ENCODE measurements at places on chromosomes 1 and 21.

GRCh38 chr1:28113242-28113572 lies 24.8 kb upstream of the EYA3 start:
- no peak overlapping the region for H3K27ac ChIP-seq
- H3K4me3 ChIP-seq = no peak overlapping the region
- no peaks in the 10 kb centered on the region for H3K36me3 ChIP-seq
- no peak for DNase-seq
- peaks cover 2% of the 10 kb centered on the region for H3K27me3 ChIP-seq
- H3K4me1 ChIP-seq = no peaks in the 10 kb centered on the region

- H3K4me1 ChIP-seq = peaks cover 11% of the 10 kb centered on the region
- no peak overlapping the region for H3K4me3 ChIP-seq
- no peaks in the 10 kb centered on the region for H3K36me3 ChIP-seq
- DNase-seq = no peak
These were observed 6.2 kb upstream of the MAPKAPK2 start for GRCh38 chr1:206678490-206678889.

GRCh38 chr1:43034195-43034658 lies 75.6 kb upstream of the SLC2A1 start:
- no peaks in the 10 kb centered on the region for H3K27me3 ChIP-seq
- no peaks in the 10 kb centered on the region for H3K36me3 ChIP-seq
- H3K4me3 ChIP-seq = no peak overlapping the region

GRCh38 chr1:68221980-68222373 lies 10.3 kb downstream of the WLS start:
- DNase-seq = no peak
- H3K27me3 ChIP-seq = no peaks in the 10 kb centered on the region
- peak overlapping the region; percentile 14 for H3K4me3 ChIP-seq
- peaks cover 58% of the 10 kb centered on the region for H3K4me1 ChIP-seq

DNA sequence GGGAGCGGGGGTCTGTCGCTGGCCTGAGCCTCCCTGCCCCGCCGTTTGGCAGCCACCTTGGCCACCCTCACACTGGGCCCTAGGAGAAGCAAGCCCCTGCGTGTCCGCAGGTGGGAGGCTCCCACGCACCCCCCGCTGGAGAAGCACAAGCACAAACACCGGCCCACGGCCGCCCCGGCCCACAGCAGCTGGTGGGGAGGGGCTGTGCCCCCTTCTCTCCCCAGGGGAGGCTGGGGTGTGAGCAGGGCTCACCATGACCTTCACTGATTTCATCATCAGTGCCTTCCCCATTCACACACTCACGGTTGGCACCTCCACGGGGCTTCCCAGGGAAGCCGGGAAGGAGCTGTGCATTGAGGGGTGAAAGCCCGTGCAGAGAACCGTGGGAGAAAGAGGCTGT lies 7.9 kb downstream of the AGRN start:
- no peak overlapping the region for H3K4me3 ChIP-seq
- no peak overlapping the region for H3K27ac ChIP-seq
- peaks cover 6% of the 10 kb centered on the region for H3K27me3 ChIP-seq

DNA sequence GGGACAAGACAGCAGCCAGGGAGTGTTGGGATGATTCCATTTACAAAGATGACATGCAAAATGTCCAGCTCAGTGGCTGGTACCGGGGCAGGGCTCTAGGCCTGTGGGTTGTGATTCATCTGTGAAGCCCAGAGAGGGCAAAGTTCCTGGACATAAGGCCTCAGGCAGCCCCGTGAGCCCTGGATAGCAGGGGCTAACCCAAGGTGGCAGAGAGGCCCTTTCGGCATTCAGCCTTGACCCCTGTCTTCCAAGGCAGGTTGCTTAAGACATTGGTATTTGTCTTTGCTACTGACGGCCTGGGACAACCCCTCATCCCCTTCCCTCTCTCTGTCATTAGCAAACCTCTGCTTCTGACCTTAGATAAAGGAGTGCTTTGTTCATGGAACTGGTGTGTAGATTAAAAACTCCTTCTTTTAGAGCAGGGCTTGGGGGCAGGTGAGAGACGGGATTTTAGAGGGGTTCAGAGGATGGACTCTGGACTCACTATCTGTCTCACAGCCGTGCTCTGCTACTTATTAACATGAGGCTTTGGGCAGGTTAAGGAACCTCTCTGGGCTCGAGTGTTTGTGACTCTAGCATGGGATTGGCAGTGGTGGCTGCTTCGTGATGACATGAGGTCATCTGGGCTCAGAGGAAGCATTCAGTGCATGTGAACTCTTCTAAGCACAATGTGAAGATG lies 36.3 kb downstream of the TMEM51 start:
- no peaks in the 10 kb centered on the region for H3K27me3 ChIP-seq
- peaks cover 10% of the 10 kb centered on the region for H3K4me1 ChIP-seq
- no peak for DNase-seq
- H3K36me3 ChIP-seq = no peaks in the 10 kb centered on the region

GRCh38 chr21:40853956-40854688 lies 7.2 kb upstream of the DSCAM start:
- H3K4me3 ChIP-seq = no peak overlapping the region
- H3K36me3 ChIP-seq = no peaks in the 10 kb centered on the region
- no peak overlapping the region for H3K27ac ChIP-seq
- H3K27me3 ChIP-seq = peaks cover 22% of the 10 kb centered on the region
- DNase-seq = no peak
- no peaks in the 10 kb centered on the region for H3K4me1 ChIP-seq

DNA sequence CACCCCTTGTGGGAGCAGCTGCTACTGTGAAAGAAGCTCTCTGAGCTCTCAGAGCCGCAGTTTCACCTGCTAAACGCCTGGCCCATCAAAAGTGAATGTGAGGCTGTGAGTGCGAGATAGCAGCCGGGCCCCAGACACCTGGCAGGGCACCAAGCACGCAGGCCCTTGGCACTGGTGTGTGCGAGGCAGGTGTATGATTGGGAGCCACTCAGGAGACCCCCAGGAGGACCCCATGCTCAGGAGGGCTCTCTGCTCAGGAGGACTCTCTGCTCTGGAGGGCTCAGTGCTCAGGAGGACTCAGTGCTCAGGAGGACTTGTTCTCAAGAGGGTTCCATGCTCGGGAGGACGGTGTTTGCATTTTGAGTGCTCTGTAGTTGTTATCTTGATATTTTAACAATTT lies 14.3 kb upstream of the ADARB1 start:
- H3K4me3 ChIP-seq = no peak overlapping the region
- no peak for DNase-seq
- H3K27me3 ChIP-seq = peaks cover 4% of the 10 kb centered on the region
- peaks cover 8% of the 10 kb centered on the region for H3K4me1 ChIP-seq
- H3K27ac ChIP-seq = no peak overlapping the region

GRCh38 chr1:22676916-22677583 lies 24.0 kb downstream of the C1QB start:
- peaks cover 23% of the 10 kb centered on the region for H3K4me1 ChIP-seq
- no peak for DNase-seq
- no peaks in the 10 kb centered on the region for H3K27me3 ChIP-seq
- no peaks in the 10 kb centered on the region for H3K36me3 ChIP-seq
- H3K4me3 ChIP-seq = no peak overlapping the region
- H3K27ac ChIP-seq = no peak overlapping the region

- peaks cover 64% of the 10 kb centered on the region for H3K4me1 ChIP-seq
- H3K27ac ChIP-seq = peak overlapping the region; percentile 95
- peaks cover 9% of the 10 kb centered on the region for H3K27me3 ChIP-seq
- peak overlapping the region; percentile 75 for H3K4me3 ChIP-seq
These were observed 11.5 kb upstream of the COL16A1 start for GRCh38 chr1:31715087-31715872.

DNA sequence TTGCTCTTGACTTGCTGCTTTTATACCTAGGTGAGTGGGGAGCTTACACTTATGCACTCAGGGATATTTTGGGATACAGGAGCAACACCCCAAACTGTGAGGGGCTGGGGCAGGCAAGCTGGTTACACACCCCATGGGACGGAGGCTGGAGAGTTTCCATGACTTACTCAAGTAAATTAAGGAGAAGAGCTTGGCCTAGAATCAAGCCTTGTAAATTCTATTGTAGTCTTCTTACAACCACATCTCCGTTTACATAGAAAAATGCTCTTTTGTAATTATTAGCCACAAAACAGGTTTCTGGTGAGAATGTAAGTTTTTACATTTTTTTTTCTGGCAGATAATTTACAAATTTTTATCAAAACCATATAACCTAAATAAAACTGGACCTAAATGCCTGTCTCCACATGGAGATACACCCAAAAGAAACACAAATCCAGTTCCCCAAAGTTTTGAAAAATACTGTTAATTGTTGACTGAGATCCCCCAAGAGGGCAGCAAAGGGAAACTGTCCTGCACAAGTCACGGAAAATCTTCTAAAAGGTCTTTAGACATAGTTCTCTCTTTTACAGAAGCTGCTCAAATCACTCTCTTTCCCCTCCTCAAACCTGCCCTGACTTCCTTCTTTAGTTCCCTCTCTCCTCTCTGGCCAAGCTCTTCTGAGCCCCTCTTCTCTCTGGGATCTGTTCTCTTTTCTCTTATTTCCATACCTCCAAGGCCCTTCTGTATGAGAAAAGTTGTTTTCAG lies 134.0 kb downstream of the HIVEP3 start:
- H3K36me3 ChIP-seq = no peaks in the 10 kb centered on the region
- H3K27ac ChIP-seq = no peak overlapping the region
- no peak for DNase-seq
- peaks cover 41% of the 10 kb centered on the region for H3K27me3 ChIP-seq
- H3K4me3 ChIP-seq = no peak overlapping the region

DNA sequence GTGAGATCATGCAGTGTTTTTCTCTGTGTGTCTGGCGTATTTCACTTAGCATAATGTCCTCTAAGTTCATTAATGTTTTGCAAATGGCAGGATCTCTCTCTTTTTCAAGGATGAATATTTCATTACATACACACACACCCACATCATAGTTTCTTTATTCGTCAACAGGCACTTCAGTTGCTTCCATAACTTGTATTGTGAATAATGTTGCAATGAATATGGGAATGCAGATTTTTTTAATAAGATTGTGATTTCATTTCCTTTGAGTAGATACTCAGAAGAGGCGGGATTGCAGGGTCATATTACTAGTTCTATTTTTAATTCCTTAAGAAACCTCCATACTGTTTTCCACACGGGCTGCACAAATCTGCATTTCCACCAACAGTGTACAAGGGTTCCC lies 134.0 kb downstream of the CLEC20A start:
- H3K36me3 ChIP-seq = no peaks in the 10 kb centered on the region
- peaks cover 7% of the 10 kb centered on the region for H3K4me1 ChIP-seq
- no peak overlapping the region for H3K4me3 ChIP-seq
- H3K27ac ChIP-seq = no peak overlapping the region

GRCh38 chr1:1088801-1089680 lies 14.9 kb upstream of the RNF223 start:
- H3K27me3 ChIP-seq = no peaks in the 10 kb centered on the region
- no peak overlapping the region for H3K4me3 ChIP-seq
- no peaks in the 10 kb centered on the region for H3K4me1 ChIP-seq
- peaks cover 7% of the 10 kb centered on the region for H3K36me3 ChIP-seq
- H3K27ac ChIP-seq = no peak overlapping the region
- DNase-seq = peak; percentile 15

All from mesothelial cell of epicardium (in vitro differentiated cells).